Activated CD8-positive, alpha-beta memory T cell treated with anti-CD3 and anti-CD28 coated beads for 4 hours (primary cell): ENCODE measurements at places on chromosomes 11 and 22.
A peak's percentile ranks its signal among the peaks of the same experiment; 100 is the strongest.

GRCh38 chr11:1201395-1202153, 21.3 kb upstream of the MUC5B start:
- DNase-seq: no peak

DNA sequence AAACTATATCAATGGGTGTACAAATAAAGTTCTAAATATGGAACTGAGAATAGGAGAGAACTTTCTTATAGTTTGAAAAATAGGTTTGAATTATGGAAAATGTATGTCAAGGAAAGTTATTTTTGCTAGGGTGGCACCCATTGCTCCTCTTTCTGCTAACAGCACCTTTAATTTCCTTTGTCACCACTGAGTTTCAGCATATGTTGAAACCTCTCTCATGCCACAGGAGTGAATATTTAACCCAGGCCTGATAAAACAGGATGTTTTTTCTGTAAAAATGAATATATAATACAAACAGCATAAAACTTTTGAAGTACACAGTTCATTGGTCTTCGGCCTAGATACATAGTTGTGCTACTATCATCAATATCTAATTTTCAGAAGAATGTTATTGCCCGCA, 385.5 kb upstream of the ANO5 start:
- no peak for DNase-seq

DNA sequence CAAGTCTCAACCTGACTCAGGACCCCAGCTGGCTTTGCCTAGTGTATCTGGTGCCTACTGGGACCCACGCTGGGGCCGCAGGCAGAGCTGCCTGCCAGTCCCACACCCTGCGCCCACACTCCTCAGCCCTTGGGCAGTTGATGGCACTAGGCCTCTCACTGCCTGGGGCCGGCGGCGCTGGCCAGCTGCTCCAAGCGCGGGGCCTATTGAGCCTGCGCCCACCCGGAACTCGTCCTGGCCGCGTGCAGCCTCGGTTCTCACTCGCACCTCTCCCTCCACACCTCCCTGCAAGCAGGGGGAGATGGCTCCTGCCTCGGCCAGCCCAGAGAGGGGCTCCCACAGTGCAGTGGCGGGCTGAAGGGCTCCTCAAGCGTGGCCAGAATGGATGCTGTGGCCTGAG, 908.5 kb upstream of the CCDC90B start:
- DNase-seq: no peak

- DNase-seq: no peak
Observed at GRCh38 chr11:74776546-74776945, 27.9 kb downstream of the RNF169 start.

DNA sequence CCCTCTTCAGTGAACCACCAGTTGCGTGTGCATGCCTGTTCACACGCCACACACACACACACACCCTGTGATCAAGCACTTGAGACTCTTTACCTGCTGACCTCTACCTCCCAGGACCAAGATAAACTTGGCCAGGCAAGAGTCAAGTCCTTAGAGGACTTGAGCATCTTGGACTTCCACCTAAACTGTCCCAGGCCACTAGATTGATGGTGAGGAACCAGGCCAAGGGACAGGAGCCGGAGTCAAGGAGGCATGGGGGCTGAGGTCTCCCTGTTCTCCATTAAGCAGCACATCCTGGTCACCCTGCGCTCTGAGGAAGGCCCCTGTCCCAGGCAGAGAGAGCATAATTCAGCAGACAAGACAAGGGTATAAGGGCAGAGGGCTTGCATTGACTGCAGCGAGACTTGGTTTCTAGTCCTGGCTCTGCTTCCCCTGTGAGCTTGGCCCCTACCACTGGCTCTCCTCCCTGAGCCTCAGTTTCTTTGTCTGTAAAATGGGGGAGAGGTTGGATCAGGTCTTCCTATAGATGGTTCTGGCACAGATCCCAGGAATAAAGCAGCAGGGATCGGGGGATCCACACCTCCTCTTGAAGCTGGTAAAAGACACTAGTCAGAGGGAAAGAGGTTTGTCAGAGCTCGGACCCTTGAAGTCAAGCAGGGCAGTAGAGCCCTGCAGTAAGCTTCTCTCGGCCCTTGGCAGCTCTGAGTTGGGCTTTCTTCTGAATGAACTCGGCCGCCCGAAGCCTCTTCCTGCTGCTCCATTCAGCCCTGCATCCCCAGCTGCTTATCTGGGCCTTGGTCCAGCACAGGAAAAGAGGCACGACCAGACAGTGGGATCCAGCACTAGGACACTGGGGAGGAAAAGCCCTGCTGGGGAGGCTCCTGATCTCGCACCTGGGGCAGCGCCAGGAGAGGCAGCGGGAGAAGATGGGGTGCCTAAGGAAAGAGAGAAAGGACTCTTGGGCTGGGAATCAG, 2.0 kb downstream of the CREB3L1 start:
- no peak for DNase-seq

DNA sequence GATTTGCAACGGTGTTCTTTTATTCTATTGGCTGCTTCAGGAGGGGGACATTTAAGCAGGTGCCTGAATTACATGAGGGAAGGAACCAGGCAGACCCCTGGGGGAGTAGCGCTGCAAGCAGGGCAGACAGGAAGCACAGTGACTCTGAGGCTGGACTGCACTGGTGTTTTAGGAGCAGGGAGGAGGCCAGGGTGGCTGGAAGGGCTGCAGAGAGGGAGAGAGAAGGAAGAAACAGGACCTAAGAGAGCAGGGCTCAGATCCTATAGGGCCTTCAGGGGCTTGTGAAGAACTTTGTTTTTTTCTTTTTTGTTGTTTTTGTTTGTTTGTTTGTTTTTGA, 62.5 kb upstream of the SORL1-AS1 start:
- DNase-seq: no peak

DNA sequence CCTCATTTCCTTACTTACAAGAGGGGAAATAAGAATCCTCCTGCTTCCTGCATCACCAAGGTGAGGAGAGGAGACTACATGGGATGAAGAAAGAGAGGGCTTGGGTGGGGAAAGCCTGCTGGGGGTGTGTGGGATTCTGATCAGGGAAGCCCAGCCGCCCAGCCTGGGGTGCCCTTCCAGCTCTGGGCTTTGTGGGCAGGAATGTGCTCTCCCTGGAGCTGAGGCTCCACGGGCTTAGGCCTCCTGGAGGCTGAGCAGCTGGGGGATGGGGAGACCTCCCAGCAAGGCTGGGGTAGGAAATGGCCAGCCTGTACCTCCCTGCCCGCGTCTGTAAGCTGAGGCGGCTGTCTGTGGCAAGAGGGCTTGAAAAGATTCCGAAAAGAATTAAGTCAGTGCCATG, 206.1 kb downstream of the GRIK4 start:
- no peak for DNase-seq

GRCh38 chr22:44336962-44337677, 24.4 kb upstream of the SHISAL1 start:
- DNase-seq: no peak

- DNase-seq: no peak
Observed at GRCh38 chr11:124302347-124303125, 11.2 kb downstream of the OR8D1 start.

DNA sequence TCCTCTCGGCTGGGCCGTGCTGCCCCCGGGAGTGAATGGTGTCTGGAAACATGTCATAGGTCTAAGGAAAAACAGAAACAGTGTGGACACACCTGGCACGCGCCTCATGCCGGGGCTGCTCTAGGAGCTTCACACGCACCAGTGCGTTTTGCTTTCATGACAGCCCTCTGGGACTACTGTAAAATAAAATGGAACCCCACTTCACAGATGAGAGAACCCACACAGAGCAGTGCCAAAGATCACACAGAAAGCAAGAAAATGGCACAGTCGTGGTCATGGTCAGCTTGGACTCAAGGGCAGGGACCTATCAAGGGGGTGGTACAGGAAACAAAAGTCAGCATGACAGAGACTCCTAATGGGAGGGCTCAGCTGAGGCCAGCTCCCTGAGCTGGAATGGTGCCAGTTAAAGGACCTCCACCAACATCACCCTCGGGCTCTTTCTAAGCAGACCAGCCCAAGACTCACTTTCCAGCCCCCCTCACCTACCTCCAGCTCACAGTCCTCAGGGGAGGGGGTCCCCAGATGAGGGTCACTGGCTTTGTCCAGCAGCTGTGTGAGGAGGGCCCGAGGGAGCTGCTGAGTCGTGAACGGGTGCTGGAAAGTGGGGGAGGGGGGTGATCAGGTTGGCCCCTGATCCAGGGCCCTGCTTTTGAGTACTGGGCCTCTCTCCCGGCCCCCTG, 3.3 kb downstream of the MAP4K2 start:
- no peak for DNase-seq

GRCh38 chr22:33787645-33788456, 132.4 kb downstream of the LARGE1 start:
- no peak for DNase-seq

GRCh38 chr22:41638124-41638523, 17.0 kb downstream of the XRCC6 start:
- DNase-seq: no peak

DNA sequence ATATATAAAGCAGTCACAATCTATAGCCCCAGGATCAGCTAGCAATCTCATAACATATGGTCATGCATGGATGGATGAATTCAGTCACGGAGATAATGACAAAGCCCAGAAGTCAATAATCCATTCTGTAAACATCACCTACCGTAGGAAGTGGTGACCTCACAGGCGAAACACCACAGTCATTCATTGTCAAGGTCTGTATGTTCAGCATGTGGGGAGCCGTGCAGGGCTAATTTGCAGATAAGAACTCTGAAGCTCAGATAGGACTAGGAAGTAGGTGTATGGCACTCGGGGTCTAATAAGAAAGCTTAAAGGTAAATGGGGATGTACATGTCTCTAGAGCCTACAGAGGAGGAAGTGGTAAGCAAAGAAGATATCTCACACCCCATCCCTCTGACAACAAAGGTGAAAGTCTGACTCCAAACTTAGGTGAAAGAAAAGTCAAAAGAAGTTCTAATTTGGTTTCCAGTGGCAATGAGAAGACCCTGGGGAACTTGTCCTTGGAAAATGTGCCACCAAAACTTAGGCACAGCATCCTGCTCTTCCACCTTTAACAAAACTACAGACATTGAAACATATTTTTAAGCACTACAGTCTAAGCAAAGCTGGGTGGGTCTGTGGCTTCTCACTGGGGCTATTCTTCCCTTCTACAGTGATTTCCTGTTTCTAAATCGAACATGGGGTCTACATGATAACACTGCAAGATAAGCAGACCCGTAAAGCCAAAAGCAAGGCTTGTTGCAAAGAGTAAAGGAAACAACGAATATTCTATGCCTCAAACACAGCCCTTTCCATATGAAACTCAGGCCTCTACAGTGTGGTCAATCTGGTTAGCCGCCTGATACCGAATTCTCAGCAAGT, 5.2 kb downstream of the CRTAM start:
- peak; percentile 39 for DNase-seq

DNA sequence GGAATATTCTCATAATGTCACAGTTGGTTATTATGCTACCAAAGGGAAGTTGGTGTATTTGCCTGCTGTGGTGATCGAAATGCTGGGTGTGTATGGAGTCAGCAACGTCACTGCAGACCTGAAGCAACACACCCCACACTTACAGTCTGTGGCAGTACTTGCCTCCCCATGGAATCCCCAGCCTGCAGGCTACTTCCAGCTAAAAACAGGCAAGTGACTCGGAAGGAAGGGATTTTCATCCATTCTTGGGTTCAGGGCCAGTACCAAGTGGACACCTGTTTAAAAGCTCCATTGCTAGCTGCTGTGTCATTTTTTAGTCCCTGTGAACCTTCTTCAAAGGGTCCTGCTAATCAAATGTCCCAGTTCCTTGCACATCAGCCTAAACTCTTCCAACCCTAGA, 149.6 kb downstream of the C11orf91 start:
- DNase-seq: no peak

DNA sequence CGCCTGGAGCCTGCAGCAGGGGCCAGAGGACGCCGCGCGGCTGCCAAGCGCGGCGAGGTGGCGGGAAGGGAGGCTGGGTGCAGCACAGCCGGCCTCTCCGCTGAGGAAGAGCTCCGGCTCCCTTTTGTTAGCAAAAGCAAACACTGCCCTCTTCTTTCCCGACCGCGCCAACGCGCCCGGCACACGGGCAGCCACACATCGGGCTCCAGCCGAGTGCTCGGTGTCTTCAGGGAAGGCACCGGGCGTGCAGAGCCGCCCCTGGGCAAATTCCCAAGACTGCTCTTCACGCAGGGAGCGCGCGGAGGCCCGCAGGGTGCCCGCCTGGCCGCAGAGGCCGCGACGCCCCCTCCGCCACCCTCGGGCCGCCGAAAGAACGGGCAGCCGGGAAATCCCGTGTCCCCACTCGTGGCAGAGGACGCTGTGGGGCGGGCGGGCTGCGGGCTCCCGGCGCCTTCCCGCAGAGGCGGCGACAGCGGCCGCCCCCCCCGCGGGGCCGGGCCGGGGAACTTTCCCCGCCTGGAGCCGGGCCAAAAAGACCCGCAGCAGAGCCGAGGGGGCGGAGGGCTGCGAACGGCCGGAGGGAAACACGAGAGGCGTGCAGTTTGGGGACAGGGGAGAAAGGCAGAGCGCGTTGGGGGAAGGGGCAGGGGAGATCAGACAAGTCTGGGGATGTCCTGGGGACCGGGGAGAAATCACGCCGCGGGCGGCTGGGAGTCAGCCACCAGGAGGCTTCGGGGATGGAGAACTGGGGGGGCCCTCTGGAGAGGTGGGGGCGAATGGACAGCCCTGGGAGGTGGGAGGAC, 931 bp downstream of the CADM1 start:
- no peak for DNase-seq

GRCh38 chr11:116582571-116582970, 190.2 kb downstream of the BUD13 start:
- no peak for DNase-seq
